ENCODE measurements at places on chromosomes 16 and 17.

DNA sequence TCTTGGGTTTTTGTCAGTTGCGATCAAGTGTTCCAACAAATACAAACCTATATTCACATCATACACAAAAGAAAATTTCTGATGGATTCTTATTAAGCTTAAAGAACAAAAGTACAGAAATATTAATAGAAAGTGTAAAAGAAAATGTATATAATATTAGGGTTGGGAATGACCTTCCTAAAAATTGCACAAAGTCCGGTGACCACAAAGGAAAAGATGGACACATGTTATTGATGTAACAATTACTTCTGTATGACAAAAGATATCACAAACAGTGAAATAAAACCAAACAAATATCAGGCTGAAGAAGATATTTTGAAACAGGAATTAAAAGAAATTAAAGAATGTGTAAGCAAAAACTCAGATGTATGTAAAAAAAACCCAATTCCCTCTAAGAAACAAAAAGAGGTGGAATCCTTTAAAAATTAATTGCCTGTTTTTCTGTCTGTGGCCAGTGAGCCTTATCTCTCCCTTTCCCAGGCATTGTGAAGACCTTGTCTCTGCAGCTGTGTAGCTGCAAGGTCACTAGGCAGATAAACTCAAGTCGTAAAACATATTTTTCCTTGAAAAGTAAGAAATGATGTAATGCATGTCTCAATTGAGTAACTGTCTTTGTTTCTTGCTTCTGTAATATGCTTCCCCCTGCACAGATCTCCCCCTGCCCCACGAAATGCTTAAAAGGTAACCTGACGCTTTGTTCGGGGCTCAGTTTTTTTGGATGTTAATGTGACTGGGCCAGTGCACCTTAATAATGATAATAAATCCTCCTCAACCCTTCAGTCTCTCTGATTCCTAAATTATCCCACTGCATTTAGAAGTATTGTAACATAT is 2.8 kb downstream of the ST6GALNAC1 start:
- no peak for DNase-seq

DNA sequence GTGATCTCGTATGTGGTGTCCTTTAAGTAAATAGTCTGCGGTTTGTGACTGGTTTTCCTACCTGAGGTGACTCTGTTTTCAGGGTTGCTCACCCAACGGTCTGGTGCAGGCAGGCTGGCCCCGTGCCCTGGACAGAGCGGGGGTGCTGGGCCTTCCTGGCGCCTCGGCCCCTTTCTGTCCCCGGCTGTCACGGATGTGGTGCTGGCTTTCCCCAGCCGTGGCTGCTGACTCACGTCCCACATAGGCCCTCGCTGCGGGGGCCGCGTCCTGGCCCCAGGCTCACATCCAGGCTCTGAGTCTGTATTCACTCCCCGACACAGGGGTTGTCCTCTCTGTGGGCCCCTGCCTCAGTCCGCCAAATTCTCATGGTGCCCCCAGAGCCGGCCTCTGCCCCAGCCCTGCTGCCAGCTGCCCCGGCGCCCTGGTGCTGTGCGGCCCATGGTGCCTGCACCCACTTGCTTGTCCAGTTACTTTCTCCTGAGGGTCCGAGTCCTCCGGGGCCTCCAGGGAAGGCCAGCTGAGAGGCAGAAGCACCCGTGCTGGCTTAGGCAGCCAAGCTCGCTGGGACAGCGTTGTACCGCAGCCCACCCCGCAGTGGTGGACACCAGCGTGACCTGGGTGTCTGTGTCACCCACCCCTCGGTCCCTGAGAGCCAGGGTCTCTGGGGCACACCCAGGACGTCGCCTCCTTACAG is 5.9 kb downstream of the CHMP6 start:
- DNase-seq: no peak

GRCh38 chr16:69644790-69645189 is 79.0 kb downstream of the NFAT5 start:
- no peak for DNase-seq

DNA sequence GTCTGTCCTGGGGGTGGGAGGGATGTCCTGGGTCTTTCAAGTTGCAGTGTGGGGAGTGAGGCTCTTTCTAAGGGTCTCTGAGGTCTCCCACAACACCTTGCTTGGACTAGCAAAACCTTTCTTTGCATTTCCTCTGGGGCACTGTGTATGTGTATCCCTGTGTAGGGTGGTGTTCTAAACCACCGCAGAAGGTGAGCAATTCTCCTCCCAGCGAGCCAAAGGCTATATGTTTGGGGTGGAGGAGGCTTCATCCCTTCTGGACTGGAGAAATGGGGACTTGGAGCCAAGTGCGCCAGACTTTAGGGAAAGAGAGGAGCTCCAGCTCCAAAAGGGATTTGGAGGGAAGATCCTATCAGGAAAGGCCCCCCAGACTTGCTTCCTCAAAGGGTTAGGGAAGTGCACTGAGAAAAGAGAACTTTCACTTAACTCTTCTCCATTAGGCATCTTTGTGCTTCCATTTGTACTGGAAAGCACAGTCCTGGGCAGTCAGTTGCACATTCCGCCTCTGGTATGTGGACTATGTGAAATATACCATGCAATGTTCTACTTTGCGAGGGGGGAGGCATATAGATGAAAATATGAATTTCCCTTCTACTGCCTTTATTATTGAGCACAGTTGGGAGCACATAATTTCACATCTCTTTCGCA is 18.9 kb upstream of the HOXB9 start:
- no peak for DNase-seq

GRCh38 chr16:87948119-87948545 is 3.1 kb upstream of the BANP start:
- no peak for DNase-seq

DNA sequence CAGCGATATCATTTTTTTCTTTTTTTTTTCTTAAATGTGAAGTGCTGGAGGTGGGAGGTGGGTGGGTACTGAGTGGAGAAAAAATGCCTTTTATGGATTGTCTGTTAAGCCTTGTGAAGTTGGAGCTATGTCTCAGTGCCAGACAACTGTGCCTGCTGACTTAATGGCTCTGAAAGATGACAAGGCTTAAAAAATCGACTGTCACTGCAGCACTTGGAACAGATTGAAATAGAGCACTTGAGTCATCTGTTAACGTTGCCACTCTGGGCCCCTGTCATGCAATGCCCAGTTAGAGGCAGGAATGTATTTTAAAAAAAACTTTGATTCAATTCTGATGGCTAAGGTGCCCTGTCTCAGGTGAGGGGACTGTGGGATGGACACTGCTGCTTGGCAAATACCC is 108.2 kb upstream of the HS3ST2 start:
- no peak for DNase-seq

DNA sequence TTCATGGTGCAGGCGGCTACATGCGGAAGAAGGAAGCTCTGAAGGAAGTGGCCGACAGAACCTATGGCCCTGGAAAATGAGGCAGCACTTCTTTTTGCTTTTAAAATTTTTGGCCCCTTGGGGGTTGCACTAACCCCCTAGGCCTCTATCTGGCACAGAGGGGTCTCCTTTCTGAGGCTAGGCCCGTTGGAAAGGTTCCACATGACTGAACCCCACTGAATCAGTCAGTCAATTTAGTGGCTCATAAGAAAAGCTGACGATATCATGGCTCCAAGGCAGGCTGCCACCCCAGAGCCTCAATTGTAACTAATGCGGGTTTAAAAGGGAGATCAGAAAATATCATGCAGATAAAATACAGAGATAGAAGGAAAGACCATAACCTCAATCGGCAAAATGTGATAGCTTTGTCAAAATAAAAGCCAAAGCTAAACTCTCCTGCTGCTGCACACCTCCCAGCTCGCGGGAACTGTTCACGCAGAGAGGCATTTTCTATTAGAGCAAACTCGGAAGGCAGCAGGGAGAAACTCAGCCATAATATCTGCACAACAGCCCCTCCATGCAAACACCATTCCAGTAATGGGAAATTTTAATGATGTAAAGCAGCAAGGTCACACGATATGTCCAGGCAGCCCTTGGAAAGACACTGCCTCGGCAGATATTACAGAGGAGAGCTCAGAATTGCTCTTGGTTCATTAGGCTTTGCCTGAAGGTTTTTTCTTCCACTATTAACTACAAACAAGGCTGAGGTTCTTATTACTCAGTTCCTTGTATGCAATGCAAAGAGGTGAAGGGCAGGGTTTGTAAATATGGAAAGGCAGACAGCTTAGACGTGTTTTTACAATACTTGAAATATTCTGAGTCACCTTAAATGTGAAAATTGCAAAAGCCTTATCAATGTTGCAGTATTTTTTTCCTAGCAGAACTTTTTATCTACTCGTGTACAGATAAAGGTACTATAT is 200.4 kb upstream of the PMFBP1 start:
- DNase-seq: no peak

DNA sequence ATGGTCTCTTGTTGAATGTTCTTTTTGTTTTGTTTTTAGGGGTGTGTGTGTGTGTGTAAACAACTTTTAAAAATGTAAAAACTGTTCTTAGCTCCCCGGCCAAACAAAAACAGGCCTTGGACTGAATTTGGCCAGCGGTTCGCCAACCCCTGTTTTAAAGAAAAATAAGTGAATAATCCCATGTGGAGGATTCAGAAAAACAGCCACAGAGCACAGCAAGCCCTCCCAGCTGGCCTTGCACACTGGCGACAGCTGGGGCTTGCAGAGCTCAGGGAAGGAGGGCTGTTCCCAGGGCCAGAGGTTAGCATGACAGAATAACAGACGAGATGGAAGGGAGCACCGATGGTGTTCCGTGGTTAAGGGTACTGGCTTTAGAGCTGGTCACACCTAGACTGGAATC is 39.0 kb downstream of the EMP2 start:
- DNase-seq: no peak

DNA sequence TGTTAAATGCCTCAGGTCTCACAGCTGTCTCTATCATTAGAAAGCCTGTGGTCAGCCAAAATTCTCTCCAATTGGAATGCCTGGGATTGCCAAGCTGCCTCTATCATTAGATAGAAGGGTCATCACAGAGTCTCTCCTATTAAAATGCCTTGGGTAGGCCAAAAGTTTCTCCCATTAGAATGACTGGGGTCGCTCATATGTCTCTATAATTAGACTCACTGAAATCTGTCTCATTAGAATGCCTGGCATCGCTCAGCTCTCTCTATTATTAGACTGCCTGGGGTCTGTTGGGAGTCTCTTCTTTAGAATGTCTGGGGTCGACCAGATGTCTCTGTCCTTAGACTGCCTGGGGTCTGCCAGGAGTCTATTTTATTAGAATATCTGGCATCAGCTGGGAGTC is 2265.1 kb downstream of the TP53TG3F start:
- DNase-seq: no peak

DNA sequence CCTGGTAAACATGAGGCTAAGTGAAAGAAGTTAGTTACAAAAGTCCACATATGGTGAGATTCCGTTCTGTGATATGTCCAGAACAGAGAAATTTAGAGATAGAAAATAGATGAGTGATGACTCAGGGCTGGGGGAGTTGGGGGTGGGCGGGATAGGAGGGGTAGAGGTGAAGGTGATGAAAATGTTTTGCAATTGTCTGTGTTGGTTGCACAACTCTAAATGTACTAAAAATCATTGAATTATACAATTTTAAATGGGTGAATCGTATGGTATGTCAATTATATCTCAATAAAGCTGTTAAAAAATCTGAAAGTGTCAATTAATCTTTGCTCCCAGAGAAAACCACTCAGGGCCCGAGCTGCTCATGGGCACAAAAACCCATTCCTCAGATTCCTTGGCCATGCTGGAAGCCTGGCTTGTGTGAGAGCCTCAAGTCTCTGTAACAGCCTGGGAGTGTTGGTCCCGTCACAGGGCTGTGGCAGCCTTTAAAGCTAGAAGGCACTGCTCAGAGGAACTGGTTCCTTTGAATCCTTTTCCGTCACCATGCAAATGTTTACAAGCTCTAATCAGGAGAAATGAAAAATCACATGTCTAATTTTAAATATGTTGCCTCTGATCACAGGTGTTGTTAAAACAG is 225.3 kb downstream of the WWOX start:
- no peak for DNase-seq

DNA sequence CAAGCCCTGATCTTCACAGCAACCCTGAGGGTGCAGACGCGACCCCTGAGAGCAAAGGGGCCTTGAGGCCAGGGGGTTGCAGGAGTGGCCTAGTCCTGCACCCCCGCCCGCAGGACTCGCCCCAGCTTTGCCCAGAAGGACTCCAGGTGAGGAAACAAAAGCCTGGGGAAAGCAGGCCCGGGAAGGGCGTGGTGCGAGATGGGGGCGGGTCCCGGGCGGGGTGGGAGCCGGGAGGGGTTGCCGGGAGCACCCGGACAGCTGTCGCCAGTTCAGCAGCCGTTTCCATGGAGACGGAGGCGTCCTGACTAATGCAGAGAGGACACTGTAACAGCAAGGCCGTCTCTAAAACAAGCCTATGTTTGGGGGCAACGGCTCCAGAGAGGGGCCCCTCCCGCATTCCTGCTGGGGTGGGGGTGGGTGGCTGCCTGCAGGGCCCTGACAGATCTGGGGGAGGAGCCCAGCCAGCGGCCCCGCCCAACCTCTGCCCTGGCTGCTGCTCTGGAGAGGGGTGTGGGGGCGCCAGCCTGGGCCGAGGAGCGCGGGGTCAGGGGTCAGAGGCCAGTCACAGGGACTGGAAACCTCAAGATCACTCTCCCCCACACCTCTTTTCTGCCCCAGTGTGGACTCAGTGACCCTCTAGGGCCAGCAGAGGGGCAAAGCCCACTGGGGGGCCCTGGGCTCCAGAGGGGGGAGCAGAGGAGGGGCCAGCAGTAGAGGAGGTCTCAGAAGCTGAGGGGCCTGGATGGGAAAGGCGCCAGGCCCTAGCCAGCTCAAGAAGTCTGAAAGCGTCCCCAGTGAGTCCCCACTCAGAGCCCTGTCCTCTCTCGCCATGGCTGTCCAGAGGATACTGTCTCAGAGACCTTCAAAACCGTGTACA is 3.1 kb upstream of the TPPP3 start:
- no peak for DNase-seq

GRCh38 chr17:33028778-33029177 is 37.1 kb downstream of the SPACA3 start:
- DNase-seq: no peak

DNA sequence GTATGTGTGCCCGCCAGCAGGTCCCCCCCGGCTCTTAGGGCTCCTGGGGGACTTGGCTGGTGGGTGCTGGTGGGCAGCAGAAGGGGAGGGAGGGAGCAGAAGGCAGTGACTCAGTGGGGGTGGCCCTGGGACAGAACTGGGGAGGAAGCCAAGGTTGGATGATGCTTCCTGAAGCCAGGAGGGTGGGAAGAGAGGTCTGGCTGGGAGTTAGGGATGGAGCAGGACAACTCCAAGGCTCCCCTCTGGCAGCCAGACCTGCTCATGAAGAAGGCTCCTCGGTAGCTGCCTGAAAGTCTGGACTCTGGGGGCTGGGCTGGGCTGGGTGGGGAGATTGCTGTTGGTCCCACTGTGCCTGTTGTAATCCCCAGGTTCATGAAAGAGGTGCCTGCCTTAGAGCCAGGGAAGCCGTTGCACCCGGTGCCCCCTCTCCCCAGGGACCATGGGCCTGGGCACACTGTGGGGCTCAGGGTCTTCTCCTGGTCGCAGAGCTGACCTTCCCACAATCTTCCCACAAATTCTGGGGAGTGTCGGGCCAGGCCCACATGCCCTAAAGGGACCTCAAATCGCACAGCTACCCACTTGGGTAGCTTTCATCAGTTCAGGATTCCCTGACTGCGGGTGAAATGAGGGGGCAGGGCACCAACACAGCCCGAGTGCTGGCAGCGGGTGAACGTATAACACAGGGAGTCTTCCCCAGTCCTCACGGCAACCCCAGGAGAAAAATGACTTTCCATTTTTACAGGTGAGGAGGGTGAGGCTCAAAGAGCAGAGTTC is 1.1 kb upstream of the PLEKHG4 start:
- DNase-seq: no peak

Data from stimulated activated CD4-positive, alpha-beta T cell treated with anti-CD3 and anti-CD28 coated beads, TNF-alpha, amount 100 ng/mL, for 1 hour (primary cell).